Hematopoietic multipotent progenitor cell treated with erythropoietin and hydrocortisone succinate and interleukin-3 and kit ligand, for 17 days (in vitro differentiated cells): ENCODE measurements at places on chromosomes 2 and 18.

GRCh38 chr2:185502351-185502750, 236.3 kb upstream of the FSIP2 start:
- no peak for DNase-seq

DNA sequence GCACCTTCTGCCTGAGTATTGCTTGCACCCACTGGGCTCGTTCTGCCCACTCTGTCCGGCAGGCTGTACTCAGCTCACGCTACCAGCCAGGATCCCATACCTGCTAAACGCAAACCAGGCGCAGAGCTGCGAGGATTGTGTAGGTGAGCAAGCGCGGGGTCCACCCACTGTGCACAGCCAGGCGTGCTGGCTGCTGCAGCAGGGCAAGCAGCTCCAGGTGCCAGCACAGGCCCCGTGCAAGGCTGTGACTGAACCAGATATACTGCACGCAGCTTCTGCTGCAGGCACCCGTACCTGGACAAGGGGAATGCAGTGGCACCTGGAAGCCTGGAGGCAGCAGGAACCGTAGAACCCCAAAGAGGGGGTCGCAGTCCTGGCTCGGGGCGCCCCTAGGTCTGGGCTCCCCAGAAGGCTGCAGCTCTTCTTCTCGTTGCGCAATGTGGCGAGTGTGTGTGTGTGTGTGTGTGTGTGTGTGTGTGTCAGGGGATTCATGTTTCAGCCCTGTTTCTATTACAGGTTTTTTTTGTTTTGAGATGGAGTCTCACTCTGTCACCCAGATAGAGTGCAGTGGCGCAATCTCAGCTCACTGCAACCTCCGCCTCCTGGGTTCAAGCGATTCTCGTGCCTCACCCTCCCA, 46.1 kb upstream of the RAB1A start:
- no peak for DNase-seq

DNA sequence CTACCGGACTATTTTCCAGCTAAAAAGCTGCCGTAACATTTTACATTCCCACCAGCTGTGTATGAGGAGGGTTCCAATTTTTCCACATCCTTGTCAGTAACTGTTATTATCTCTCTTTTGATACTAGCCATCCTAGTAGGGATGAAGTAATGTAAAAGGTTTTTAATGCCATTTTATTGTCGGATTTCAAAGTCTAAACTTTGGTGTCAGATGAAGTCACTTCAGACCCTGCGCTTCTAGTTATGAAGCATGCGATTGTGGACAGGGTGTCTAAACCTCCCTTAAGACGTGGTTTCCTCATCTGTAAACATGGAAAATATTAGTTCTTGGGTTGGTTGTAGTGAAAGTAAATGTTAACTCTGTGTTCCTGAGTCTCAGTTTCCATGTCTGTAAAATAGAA, 4.7 kb downstream of the DGKD start:
- DNase-seq = no peak

DNA sequence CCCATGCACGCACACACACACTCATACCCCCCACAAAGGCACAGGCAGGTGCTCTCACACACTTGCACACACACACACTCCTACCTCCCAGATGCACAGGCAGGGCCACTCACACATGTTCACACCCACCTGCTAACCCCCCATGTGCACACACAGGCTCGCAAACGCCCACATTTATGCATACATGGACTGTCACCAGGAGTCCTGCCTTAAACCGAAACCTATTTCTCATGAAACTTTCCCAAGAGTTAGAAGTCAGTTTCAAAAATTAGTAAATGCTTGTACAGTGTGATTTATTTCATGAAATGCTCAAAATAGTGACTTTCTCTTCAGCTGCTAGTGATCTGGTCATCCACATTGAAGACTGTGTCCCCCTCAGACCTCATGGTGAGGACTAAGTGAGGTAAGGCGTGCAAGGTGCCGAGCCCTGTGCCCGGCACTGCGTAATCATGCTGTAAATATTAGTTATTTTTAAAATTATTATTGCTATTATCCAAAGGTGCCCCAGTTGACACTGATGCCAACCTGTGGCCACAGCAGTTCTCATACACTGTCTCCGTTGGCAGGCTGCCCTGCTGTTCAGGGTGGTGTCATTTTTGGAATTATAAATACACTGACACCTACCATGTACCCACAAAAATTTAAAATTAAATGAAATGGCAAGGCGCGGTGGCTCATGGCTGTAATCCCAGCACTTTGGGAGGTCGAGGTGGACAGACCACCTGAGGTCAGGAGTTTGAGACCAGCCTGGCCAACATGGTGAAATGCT, 12.4 kb downstream of the CNNM4 start:
- no peak for DNase-seq

DNA sequence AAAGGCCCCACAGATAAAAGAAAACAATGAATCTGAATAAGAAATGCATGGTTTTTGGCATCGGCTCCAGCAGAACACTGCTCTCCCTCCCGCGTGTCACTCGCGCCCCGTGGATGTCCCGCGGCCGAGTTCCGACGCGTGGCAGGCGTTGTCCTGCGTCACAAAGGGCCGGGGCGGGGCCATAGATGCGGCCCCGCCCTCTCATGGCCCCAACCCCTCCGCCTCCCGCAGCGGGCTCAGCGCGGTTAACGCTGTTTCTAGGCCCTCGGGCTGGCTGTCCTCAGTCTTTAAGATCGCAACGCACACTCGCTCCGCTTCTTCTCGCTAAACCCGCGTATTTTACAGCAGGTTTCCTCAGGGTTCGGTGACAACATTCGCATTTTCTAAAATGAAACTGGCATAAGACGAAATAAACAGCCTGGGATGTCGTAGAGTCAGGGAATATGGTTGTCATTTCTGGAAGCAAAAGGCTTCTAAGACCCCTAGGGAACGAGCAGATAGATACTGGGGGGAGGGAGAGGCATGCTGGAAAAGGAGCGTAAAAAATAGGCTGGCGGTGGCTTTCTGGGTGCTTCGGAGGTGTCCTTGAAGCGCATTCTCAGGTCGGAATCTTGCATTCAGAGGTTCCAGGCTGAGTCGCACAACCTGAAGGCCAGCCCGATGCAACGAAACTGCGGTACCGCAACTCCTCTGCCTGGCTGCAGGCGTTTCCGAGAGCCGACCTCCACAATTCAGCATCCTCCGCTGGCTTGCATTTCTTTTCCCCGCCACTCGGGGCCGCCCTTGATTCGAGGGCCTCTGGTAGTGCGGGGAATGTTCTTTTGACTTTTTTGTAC, at the start of gene FKBP7:
TSS of gene FKBP7 (minus strand) at position 162 of the 836 bp plus-strand sequence. CDS start at position 61, 101 bp downstream.
- peak; percentile 82 for DNase-seq

DNA sequence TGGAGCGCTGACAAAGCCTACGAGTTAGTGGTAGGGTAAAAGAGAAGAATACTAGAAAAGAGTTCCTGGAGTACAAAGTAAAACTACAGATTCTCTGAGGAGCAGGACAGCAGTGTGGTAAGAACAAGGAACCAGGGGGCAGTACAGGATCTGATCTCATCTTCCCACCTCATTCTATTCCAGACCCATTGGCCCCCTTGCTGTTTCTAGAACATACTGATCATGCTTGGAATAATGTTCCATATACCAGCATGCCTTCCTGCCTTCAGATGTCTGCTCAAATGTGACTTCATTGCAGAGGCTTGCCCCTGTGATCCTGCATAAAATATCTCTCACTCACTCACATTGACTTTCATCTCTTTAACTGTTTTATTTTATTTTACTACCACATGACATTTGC, 19.3 kb downstream of the MSGN1 start:
- DNase-seq = no peak

DNA sequence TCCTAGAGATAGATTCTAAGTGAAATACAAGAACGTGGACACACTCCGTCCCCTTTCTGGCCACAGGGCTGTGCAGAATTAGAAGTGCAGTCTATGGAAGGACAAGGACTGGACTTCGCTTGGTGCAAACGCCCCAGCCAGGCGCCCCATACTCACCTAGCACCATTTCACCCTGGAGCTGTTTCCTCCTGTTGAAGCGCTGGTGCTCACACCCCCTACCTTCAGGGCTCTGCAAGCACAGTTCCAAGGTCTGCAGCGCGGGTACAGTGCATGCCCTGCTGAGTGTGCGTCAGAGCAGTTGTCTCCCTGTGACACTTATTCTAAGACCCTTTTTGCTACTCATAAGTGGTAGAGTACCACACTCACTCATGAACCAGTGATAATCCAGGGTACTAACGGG, 3.0 kb downstream of the HPCAL1 start:
- DNase-seq = no peak

DNA sequence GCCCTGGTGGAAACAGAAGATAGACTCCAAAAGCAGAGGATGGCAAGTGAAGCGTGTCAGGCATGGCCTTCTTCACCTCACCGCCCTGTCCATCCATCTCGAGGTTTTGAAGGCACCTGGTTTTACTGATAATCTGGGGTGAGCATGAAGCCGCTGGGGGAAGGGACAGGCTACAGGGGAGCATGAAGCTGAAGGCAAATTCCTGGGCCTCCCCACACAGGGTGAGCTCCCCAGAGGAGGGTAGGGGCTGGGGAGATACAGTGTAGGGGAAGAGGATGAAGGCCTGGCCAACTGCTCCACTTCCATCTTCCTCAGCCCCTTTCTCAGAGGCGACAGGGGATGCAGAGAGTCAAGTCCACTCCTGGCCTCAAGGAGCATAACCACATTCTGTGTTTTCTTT, 228.3 kb upstream of the SMAD2 start:
- no peak for DNase-seq

DNA sequence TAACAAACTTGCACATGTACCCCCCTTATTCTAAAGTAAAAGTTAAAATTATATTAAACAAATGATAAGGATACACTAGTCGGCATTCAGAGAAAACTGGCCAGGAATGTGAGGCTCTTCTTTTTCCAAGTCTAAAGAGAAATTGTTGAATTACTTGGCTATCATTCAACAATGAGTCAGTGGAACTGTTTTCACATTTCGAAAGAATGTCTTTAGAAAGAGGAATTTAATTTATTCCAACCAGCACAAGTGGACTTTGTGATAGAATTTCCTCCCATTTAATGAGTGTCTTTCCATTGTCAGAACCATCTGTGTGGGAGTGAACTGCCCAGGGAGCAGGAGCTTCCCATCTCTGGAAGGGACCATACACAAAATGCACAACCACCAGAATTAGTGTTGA, 792.2 kb downstream of the EPHA4 start:
- no peak for DNase-seq

- no peak for DNase-seq
Measured at GRCh38 chr2:17947113-17947512, 68.6 kb downstream of the KCNS3 start.

DNA sequence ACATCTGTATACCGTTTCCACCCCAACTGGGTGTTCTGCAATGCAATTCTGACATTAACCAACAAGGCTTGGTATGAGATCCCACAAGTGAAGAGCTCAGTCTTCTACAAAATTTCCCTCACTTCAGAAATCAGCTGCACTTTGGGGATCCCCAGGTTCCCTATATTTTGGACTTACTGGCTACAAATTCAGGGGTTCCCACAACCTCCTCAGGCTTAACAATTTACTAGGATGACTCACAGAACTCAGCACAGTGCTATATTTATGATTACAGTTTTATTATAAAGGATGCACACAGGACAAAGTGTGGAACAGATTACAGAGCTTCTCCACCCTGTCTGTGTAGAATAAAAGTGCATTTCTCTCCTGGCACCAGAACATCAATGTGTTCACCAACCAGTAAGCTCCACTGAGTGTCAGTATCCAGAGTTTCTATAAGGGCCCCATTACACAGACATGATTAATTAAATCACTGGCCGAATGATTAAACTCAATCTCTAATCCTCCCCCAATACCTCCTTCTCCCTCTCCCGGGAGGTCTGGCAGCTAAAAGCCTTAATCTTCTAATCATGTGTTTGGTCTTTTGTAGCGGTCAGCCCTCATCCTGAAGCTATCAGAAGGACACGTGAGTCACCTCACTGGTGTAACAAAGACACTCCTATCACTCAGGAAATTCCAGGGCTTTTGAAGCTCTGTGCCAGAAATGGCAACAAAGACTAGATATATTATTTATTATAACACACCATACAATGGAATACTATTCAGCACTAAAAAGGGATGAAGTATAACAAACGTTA, 84.6 kb downstream of the SLC66A3 start:
- no peak for DNase-seq

DNA sequence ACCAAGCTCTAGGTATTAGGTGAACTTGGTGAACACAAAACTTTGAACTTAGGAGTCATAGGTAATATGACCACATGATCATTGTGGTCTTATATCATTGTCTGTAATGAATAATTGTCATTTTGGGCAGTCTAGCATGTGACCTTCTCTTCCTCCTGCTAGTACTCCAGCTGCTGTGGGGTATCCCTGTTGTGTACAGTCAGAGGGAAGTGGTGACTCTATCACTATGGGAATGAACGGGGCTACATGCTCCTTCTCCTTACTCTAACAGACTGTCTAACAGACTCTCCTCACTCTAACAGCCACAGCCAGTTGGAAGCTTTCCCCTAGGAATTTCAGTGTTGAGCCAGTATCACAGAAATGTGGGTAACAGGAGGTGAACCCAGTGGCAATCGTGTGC, 68.2 kb upstream of the NEDD4L start:
- no peak for DNase-seq

- no peak for DNase-seq
Measured at GRCh38 chr2:28277466-28277865, 115.2 kb upstream of the FOSL2 start.

- DNase-seq = no peak
Measured at GRCh38 chr2:216590780-216591179, 42.4 kb upstream of the IGFBP2 start.

- no peak for DNase-seq
Measured at GRCh38 chr2:69995511-69995910, 34.1 kb upstream of the ASPRV1 start.

- no peak for DNase-seq
Measured at GRCh38 chr2:236619910-236620612, 50.4 kb downstream of the ACKR3 start.

DNA sequence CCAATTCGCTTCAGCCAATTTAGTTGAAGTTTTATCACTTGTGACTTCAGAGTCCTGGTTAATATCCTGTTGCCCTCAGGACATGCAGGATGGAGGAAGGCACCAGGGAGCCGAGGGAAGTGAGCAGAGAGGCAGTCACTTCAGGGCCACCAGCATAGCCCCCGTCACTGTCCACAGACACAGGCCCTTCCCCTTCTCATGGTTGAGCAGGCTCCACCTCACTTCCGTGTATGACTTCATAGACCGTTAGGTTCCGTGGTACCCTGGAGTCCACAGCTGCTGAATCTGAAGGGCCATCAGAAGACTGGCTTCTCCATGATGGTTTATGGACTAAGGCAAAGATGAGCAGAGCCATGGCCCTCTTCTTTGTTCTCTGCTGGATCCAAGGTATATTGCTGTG, at the start of gene C2orf92:
TSS of gene C2orf92 (plus strand) at position 266 of the 400 bp plus-strand sequence. CDS start at position 342, 76 bp downstream.
- no peak for DNase-seq

GRCh38 chr2:105470979-105471378, 72.1 kb upstream of the FHL2 start:
- no peak for DNase-seq

- no peak for DNase-seq
Measured at GRCh38 chr2:128793404-128793803, 474.7 kb upstream of the HS6ST1 start.
